ENCODE measurements at places on chromosomes 5 and 9.

GRCh38 chr9:136939996-136940525, 4.5 kb downstream of the FBXW5 start:
- no peak for DNase-seq

DNA sequence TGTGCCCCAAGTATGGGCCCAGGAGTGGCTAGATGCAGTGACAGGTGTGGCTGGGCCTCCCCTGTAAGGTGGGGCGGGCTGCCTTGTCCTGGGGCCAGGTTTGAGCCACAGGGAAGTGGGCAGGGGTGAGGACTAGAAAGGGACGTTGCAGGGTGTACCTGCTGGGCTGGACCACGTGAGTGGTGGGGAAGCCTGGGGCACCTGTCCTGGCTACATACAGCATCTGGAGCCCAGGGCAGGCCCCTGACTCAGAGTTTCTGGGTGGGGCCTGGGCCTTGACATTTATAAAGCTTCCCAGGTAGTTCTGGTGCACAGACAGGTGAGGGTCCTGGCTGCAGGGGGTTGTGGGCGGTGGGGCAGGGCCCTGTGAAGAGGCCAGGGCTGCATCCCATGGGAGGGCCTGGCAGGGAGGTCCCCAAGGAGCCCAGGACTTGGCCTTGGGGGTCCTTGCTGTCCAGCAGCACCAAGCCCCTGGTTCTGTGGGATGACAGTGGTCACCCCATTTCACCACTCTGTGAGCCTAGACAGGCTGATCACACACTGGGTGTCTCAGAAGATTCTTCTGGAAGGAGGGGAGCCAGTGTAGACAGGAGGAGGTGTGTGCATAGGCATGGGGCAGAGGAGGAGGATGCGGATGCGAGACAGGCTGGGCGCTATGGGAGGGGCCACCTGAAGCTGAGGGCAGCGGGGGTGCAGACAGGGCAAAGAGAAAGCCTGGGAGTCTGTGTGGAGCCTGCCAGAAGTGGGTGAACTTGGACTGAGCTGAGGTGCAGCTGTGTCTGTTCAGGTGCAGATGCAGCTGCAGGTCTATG, 94.0 kb downstream of the PHF2 start:
- peak; percentile 44 for DNase-seq

GRCh38 chr5:139207297-139208000, 9.3 kb upstream of the SIL1 start:
- no peak for DNase-seq

DNA sequence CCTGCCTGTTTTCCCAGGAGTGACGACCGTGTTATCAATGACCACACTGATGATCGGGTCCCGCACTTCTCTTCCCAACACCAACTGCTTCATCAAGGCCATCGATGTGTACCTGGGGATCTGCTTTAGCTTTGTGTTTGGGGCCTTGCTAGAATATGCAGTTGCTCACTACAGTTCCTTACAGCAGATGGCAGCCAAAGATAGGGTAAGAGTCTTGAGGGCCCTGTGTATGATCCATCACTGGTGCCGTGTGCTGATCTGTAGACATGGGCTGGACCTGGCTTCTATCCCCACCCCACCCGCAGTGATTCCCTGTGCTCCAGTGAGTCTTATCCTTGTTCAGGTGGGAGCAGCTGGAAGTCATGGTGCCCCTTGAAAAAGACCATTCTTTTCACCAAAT, 26.0 kb downstream of the GABRP start:
- DNase-seq: peak; percentile 53

GRCh38 chr5:113562828-113563400, 49.4 kb downstream of the YTHDC2 start:
- no peak for DNase-seq

DNA sequence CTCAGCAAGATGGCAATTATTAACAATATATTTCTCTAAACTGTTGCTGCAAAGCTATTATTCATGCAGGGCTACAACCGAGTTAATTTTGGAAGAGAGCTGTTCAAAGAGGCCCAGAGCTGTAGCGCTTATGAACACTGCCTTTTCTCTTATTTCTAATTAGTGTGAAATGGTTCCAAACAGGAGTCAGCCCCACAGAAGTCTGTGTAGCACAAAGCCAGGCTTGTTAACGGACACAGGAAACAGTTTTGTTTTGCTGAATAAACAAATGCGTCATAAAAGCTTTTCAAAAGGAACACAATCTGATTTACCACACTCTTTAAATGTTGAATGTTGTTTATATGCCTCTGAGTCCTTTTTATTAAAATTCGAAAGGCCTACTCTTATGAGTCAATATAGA, 396.5 kb downstream of the ANXA1 start:
- DNase-seq: no peak

DNA sequence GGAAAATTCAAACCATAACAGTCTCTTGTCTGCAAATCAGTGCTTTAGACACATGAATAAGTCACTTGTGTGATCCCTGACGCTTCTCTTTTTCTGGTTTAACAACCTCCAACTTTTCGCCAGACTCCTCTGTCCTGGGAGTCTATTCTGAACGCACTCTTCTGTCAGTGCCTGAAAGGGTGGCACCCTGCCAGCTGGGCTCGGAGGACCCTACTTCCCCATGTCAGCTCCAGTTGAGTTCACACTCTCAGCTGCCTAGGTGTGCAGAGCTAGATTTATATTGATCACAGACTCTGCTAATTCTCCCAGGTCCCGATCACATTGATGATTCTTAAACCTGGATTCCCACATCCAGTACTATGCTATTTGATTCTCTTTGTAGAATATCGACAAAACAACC, 649.1 kb downstream of the BNC2 start:
- DNase-seq: no peak

DNA sequence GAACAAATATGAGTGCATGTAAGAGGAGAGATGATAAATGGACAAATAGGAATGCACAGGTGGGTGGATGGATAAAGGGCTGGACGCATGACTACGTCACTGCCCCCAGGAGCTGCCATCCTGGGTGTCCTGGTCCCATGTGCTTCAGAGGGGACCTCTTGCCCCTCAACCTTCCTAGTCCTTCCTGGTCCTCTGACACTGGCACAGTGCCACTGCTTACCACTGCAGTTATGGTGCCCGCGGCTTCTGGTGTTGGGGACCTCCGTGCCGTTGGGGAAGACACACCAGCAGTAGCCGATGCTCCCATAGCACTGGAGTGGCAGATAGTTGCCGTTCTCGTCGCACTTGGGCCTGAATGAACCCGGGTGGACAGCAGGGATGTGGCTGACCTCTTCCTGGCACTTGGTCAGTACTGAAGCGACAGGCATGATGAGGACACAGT, 9.8 kb downstream of the CD74 start:
- no peak for DNase-seq
